LNCaP clone FGC (cell line): ENCODE measurements at places on chromosomes 13 and 19.
A peak's percentile ranks its signal among the peaks of the same experiment; 100 is the strongest.

- DNase-seq: no peak
Observed at GRCh38 chr19:32830231-32831014, 39.1 kb downstream of the SLC7A9 start.

- DNase-seq: no peak
Observed at GRCh38 chr19:6721773-6722172, 1.3 kb upstream of the C3 start.

DNA sequence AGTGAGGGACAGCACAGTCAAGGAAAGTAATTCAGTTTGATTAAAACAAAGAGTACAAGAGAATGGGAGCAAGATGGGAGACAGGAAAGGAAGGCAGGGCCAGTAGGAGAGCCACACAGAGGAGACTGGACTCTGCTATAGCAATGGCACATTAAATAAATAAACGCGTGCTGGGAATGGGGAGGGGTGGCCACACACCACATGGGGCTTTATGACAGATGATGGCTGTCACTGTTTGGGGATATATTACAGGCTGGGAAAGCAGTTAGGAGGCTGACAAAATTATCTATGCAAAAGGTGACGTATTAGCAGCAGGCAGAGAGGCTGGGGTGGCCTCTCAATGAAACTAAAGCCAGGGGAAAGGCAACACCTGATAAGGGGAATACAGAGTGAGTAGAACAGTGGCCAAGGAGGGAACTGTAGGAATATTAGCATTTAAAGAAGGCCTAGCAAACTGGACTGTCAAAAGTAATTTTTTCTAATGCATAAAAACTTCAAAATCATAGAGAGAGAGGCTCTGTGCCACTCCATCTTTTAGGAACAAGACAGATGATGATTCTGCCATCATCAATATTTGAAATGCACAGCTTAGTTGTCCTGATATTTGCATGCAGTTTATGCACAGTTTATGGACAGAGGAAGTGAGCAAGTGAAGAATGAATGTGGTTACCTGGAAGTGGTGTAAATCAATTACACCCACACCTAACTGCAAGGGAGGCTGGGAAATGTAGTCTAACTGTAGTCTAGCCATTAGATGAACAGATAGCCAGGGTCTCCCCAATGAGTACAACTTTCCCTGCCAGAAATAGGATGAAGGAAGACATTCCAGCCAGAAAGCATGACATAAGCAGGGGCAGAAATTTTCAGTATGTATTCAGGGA, 346.5 kb downstream of the FOXO1 start:
- DNase-seq: no peak

GRCh38 chr19:54684527-54684926, 21.7 kb downstream of the LILRB4 start:
- DNase-seq: peak; percentile 43

DNA sequence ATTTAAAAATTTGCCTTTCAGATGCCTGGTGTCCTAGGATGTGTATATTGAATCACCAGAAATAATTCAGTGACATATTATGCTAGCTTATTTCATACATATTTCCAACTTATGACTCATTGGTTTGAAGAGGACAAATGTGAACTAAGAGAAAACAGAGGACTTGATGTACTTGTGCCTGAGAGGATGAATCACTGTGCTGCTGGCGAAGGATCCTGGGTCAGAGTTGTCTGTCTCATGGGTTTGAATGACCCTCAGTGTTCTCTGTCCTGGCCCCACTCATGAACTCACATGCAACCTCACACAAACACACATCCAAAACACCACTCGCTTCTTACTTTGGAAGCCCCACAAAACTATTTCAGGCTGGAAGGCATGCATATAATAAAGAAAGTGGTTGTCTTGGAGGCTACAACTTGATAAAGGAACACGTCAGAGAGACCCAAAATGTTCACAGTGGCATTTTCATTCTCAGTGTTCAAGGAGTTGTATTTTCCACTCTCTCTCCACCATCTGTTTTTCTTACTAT, 129.0 kb upstream of the SPRY2 start:
- DNase-seq: no peak

DNA sequence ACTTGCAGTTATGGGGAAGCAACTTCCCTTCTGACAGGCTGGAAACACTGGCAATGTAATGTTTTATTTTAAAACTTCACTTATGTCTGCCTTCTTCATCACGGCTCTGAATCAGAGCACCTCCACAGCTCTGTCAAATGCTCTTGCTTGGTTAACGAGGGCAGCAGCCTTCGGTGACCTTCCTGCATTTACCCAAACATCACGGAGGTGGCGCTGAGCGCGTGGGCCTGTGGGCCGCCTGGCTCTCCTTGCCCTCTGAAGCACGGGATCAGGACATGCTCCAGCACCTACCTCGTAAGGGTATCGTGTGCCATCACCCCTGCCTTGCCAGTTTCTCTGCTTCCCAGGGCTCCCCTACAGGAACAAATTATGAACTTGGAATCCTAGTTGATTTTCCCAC, 310.0 kb downstream of the TEX29 start:
- no peak for DNase-seq

GRCh38 chr13:40231751-40232150, 434.7 kb downstream of the FOXO1 start:
- no peak for DNase-seq

GRCh38 chr19:51727349-51727880, 3.6 kb upstream of the HAS1 start:
- DNase-seq: no peak

DNA sequence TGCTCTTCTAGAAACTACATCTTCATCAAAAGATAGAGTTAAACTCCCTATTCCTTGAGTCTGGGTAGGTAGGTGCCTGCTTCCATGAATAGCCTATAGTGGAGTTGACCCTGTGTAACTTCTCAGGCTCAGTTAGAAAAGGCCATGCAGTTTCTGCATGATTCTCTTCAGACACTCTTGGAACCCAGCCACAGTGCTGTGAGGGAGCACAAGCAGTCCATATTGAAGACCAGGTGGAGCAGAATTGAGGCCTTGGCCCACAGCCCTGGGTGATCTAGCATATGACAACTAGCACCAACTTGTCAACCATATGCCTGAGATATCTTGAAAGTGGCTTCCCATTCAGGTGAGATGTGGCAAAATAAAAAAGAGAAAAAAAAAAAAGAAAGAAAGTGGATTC, 10.3 kb upstream of the PAN3 start:
- DNase-seq: no peak

- no peak for DNase-seq
Observed at GRCh38 chr19:13163609-13164342, 13.6 kb downstream of the IER2 start.

DNA sequence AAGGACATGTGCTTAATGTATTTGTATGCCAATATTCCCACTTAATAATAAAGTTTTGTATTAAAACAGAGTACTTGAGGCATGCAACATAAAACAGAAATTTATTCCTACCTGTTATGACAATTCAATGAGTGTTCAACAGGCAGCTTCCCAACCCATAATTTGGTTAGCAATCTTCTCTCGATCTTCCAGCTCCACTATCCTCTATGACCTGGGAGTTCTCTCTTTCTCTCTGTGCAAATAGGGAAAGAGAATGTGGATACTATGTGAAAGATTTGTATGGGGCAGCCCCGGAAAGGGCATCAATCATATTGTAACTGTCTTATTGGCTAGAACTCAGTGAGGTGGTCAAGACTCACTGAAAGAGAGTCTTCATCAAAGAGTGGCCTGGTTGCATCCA, 644.9 kb upstream of the PCDH20 start:
- no peak for DNase-seq

DNA sequence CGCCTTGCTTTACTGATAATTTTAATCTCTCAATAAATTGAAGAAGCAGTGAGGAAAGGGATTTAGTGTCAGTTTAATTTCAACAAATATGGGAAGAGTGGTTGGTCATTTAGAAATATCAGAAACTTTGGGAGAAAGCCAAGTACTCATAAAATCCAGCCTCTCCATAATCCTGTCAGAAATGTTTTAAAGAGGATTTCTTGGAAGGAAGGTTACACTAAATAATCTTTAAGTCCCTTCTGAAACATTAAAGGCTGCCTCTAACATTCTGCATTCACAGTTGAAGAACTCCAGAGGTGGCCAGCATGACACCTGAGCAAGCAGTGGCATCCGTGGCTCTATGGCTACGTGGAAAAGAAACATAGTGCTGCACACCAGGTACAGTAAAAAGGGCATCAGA, 378.5 kb downstream of the ENOX1 start:
- DNase-seq: no peak

DNA sequence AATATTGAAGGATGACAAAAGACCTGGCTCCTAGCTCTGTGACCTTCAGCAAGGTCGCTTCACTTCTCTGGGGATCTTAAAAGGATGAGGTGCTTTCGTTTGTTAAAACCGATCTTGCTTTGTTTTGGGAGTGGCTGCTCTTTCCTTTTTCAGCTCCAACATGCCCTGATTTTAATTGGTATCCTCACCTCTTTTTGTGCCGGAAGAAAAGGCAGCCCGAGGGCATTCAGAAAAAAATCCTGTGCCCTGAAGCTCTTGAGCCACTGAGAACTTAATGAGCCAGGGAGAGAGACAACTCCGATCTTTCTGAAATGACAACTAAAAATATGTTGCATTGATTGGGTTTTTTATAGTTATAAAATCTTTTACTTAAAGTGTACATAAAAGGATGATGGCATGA, 19.4 kb downstream of the CLDN10 start:
- no peak for DNase-seq

- no peak for DNase-seq
Observed at GRCh38 chr13:34611671-34612070, 330.4 kb upstream of the NBEA start.

DNA sequence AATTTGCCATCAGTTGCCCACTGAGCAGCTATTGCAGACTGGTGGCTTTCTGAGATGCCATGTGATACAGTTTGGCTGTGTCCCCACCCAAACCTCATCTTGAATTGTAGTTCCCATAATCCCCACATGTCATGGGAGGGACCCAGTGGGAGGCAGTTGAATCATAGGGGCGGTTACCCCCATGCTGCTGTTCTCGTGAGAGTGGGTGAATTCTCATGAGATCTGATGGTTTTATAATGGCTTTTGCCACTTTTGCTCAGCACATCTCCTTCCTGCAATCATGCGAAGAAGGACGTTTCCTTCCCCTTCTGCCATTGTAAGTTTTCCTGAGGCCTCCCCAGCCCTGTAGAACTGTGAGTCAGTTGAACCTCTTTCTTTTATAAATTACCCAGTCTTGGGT, 34.8 kb upstream of the ANKRD10 start:
- DNase-seq: no peak

DNA sequence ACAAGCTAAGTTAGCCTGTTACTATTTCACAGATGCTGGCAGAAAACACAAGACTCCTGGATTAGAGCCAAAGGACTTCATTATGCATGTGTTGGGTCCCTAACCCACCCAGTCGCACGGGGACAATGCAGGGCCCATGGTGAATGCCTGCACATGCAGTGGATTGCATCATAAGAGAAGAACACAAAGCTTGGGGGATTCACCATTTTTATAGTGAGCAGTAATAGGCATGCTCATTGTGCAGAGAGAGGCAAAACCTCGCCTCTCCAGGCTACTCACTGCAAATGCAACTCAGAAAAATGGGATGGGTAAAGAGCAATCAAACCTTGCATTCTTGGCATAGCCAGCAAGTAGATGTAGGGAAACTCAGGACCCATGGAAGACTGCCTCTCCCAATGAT, 115.8 kb downstream of the DIAPH3 start:
- no peak for DNase-seq

GRCh38 chr19:15161028-15161984, 39.5 kb downstream of the NOTCH3 start:
- no peak for DNase-seq

DNA sequence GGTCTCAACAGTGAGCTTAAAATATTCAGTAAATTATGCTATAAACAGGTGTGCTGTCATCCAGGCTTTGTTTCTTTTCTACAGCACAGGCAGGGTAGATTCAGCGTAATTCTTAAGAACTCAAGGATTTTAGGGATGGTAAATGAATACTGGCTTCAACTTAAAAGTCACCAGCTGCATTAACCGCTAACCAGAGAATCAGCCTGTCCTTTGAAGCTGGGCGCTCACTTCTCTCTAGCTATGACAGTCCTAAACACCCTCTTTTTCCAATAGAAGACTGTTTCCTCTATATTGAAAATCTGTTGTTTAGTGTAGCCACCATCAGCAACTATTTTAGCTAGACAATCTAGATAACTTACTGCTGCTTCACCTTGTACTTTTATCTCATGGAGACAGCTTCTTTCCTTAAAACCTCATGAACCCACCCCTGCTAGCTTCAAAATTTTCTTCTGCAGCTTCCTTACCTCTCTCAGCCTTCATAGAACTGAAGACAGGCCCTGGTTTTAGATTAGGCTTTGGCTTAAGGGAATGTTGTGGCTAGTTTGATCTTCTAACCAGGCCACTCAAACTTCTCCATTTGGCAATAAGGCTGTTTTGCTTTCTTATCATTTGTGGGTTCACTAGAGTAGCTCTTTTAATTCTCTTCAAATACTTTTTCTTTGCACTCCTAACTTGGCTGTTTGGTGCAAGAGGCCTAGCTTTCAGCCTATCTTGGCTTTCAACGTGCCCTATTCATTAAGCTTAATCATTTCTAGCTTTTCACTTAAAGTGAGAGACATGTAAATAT, 89.5 kb downstream of the USP12 start:
- DNase-seq: no peak

- DNase-seq: no peak
Observed at GRCh38 chr19:18185538-18185937, 7.5 kb upstream of the MPV17L2 start.

- no peak for DNase-seq
Observed at GRCh38 chr13:51834581-51835171, 10.3 kb downstream of the TMEM272 start.

DNA sequence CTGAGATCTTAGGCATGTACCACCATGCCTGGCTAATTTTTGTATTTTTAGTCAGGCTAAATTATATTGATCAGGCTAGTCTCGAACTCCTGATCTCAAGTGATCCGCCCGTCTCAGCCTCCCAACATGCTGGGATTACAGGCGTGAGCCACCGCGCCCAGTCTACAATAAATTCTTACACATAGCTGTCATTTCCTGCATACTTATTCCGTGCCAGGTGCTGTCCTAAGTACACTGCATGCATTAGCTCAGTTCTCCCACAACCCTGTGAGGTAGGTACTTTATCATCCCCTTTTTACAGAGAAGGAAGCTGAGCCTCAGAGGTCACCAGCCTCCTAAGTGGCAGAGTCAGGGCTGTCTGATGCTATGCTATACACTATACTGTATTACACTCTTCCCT, 7.2 kb upstream of the RHPN2 start:
- no peak for DNase-seq

DNA sequence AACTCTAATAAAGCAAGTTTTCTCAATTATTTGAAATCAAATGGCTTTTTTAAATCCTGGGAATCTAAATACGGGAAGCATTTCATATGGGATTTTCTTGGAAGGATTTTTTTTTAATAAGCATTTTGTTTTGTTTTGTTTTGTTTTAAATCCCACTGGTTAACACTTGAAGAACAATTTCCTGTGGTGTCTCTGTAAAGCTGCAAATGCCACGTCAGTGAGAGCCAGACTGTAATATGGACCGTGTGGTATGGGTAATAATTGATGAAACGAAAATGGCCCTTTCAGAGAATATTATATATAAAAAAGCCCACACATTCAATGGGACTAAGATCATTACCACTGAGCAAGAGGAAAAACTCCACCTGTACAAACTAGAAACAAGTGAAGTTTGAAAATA, 33.9 kb upstream of the MIR17HG start:
- DNase-seq: no peak
